ENCODE measurements at places on chromosomes 12 and 14.

DNA sequence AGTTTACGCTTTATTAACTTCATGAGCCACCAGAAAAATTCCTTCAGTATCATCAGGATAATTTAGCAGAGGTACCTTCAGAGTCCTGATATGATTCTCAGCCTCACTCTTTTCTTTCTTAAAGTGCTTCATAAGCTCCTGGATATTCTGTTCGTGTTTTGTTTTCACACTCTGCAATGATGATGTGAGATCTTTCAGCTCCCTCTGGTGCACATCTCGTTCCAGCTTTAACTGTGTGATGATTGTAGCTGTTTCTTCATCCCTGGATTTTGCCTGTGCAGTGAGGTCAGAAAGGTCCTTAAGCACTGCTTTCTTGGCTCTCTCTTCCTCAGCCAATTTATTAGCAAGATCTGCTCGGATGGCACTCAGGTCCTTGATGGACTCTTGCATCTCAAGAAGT is 156.7 kb downstream of the CEP128 start:
- H3K36me3 ChIP-seq = no peaks in the 10 kb centered on the region
- H3K4me1 ChIP-seq = no peaks in the 10 kb centered on the region
- no peak overlapping the region for H3K4me3 ChIP-seq
- H3K27ac ChIP-seq = no peak overlapping the region
- DNase-seq = no peak

GRCh38 chr12:49293056-49293956 is 1.6 kb upstream of the PRPH start:
- H3K27ac ChIP-seq = peak overlapping the region; percentile 18
- no peak overlapping the region for H3K4me3 ChIP-seq
- no peak for DNase-seq
- H3K27me3 ChIP-seq = peaks cover 30% of the 10 kb centered on the region

- H3K36me3 ChIP-seq = no peaks in the 10 kb centered on the region
- no peaks in the 10 kb centered on the region for H3K27me3 ChIP-seq
- no peak overlapping the region for H3K27ac ChIP-seq
- no peak for DNase-seq
- H3K4me1 ChIP-seq = no peaks in the 10 kb centered on the region
Measured at GRCh38 chr14:65877624-65878023, 465.1 kb downstream of the FUT8 start.

- no peak for DNase-seq
- H3K4me1 ChIP-seq = peaks cover 33% of the 10 kb centered on the region
- peaks cover 4% of the 10 kb centered on the region for H3K36me3 ChIP-seq
- H3K27me3 ChIP-seq = peaks cover 3% of the 10 kb centered on the region
Measured at GRCh38 chr12:6612247-6612646, 5.1 kb upstream of the CHD4 start.

GRCh38 chr12:63862187-63862968 is 17.9 kb downstream of the SRGAP1 start:
- no peak overlapping the region for H3K4me3 ChIP-seq
- no peak for DNase-seq
- no peaks in the 10 kb centered on the region for H3K36me3 ChIP-seq
- peaks cover 17% of the 10 kb centered on the region for H3K4me1 ChIP-seq

DNA sequence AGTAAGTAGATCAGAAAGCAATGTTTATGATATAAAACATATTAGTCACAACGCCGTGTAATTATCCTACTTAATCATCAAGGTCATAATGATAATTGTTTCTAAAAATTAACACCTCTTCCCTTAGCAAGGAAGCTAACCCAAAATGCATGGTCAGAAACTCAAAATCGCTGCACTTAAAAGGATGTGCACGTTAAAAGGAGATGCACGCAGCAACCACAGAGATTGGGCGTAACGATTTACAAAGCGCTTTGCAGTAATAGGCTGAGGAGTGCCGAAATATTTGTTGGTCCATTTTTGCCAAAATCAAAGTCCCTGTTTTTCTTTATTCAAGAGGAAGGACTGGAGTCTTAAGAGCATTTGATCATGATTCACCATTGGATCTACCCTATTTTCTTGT is 1077.2 kb downstream of the VRK1 start:
- H3K4me3 ChIP-seq = no peak overlapping the region
- H3K27ac ChIP-seq = no peak overlapping the region

- no peak overlapping the region for H3K27ac ChIP-seq
- DNase-seq = peak; percentile 60
- no peaks in the 10 kb centered on the region for H3K4me1 ChIP-seq
- no peak overlapping the region for H3K4me3 ChIP-seq
Measured at GRCh38 chr14:103542605-103543088, 13.7 kb downstream of the TRMT61A start.

DNA sequence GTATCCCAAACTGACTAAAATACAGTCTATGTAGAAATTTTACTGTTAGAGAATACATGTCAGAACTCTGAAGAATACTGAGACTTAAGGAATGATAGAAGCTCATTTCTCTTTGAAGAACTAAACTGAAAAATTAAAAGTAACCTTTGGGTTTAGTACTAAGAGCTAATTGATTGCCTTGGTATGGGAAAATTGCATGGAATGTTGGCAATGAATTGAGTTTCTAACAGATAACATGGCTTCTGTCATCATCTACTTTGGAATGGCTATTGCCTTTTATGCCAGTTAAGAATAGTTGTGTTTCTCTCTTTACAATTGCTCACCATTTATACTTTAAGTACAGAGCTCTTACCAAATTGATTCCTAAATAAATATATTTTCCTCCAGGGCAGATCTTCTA is 308.8 kb upstream of the SYT1 start:
- H3K27ac ChIP-seq = no peak overlapping the region
- no peaks in the 10 kb centered on the region for H3K36me3 ChIP-seq
- no peaks in the 10 kb centered on the region for H3K4me1 ChIP-seq
- H3K4me3 ChIP-seq = no peak overlapping the region

GRCh38 chr12:29167988-29168387 is 18.9 kb downstream of the FAR2 start:
- H3K4me1 ChIP-seq = peaks cover 78% of the 10 kb centered on the region
- no peak overlapping the region for H3K4me3 ChIP-seq
- peaks cover 37% of the 10 kb centered on the region for H3K36me3 ChIP-seq
- DNase-seq = no peak
- peaks cover 10% of the 10 kb centered on the region for H3K27me3 ChIP-seq

- no peaks in the 10 kb centered on the region for H3K27me3 ChIP-seq
- H3K4me3 ChIP-seq = no peak overlapping the region
- H3K27ac ChIP-seq = peak overlapping the region; percentile 92
- H3K36me3 ChIP-seq = no peaks in the 10 kb centered on the region
Measured at GRCh38 chr12:116153113-116153512, 124.4 kb downstream of the MED13L start.

DNA sequence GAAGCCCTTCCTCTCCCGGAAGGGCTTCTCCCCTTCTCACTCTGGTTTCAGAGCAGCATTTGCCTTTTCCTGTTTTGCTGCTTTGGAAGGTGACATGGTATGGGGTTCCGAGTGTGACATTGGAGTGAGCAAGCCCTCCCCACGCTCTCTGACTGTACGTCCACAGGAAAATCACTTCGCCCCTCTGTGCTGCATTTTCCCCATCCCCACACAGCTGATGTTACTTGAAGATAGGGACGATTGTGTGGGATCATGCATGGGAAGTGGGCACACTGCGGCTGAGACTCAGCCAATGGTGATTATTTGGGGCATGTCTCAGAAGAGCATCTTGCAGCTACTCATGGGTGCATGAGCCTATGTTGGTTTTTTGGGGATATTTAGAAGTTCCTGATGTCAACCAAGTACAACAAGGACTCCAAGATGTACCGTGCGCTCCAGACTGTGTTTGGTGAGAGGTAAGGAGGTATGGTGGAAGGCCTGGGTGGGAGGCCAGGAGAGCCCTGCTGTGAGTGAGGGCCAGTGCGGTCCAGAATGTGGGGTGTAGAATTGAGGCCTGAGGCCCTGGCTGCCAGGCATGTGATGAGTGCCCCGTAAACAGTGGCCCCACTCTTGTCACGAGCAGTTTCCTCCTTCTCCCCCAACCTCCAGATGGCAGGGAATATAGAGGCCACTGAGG is 15.1 kb downstream of the CYP46A1 start:
- peaks cover 14% of the 10 kb centered on the region for H3K36me3 ChIP-seq
- DNase-seq = no peak
- no peak overlapping the region for H3K4me3 ChIP-seq
- peaks cover 14% of the 10 kb centered on the region for H3K4me1 ChIP-seq
- H3K27ac ChIP-seq = no peak overlapping the region

DNA sequence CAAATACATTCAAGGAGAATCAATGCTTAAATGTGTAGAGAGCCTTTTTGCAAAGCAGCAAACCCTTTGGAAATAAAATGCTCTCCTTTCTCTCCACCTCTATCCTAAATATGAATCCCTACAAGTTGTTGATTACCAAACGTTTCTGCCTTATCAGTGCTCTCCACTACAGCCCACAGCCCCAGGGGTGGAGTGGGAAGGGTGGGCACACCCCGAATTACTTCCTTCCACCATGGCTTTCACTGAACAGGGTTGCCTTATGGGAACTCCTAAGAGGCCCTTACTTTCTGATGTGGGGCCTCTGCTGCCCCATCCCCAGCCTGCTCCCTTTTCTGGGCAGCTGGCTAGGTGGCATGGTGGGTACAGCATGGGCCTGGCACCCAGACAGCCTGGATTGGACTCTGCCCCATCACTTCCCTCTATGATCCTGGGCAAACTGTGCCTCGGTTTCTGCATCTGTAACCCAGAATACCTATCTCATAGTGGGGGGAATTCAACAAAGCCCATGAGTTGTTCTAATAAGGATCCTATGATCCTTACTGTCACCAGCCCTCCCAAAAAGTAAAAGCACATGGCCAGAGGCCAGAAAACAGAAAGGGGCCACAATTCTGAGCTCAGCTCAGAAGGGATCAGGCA is 16.1 kb downstream of the AK7 start:
- DNase-seq = no peak
- H3K4me1 ChIP-seq = peaks cover 13% of the 10 kb centered on the region
- peak overlapping the region; percentile 18 for H3K4me3 ChIP-seq

- H3K36me3 ChIP-seq = peaks cover 8% of the 10 kb centered on the region
- H3K27me3 ChIP-seq = peaks cover 4% of the 10 kb centered on the region
- no peak for DNase-seq
- H3K4me1 ChIP-seq = peaks cover 27% of the 10 kb centered on the region
- H3K27ac ChIP-seq = peak overlapping the region; percentile 4
Measured at GRCh38 chr12:53586745-53587144, 39.4 kb downstream of the ATF7 start.

DNA sequence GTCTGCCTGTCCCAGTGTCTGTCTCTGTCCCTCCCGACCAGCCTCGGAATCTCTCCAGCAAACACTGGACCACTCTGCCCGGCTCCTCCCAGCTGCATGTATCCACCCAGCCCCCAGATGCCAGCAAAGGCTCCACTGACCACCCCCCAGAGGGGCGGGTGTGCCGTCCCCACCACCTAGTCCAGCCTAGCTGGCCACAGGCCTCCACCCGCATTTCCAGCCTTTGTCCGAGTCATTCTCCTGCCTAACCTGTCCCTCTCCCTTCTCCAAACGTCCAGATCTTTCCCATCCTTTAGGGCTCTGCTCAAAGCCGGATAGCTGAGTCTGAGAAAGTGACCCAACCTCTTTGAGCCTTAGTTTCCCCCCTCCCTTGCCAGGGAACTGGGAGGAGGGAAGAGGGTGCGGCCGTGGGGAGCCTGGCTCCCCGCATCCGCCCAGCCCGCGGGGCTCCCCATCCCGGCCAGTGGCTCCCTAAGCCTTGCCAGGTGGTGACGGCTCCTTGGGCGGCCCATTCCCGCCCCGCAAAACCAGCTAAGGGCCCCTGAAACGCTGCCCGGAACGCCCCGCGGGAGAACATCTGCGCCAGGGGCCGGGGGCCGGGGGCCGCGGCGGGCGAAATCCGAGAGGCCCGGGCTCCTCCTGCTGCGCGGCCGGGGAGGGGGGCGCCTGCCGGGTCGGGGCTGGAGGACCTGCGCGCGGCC is 34.6 kb upstream of the ANKRD9 start:
- peaks cover 7% of the 10 kb centered on the region for H3K4me1 ChIP-seq

DNA sequence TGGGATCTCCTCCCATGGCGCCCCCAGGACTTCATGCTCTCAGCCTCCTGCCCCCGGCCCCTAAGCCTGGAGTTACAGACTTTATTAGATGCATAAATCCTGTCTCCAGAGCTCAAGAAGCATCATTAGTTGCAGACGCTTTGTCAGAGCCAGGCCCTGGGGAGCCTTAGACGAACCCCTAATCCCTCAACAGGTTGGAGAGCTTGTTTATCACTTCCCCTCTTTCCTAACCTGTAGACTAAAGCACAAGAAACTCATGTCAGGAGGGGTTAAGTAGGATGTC is 260 bp upstream of the NPFF start:
- H3K4me3 ChIP-seq = no peak overlapping the region
- peaks cover 22% of the 10 kb centered on the region for H3K27me3 ChIP-seq
- H3K4me1 ChIP-seq = peaks cover 8% of the 10 kb centered on the region
- DNase-seq = no peak

GRCh38 chr12:121989276-121990113 is 32.2 kb upstream of the BCL7A start:
- H3K27me3 ChIP-seq = peaks cover 2% of the 10 kb centered on the region
- no peaks in the 10 kb centered on the region for H3K4me1 ChIP-seq
- H3K36me3 ChIP-seq = no peaks in the 10 kb centered on the region
- no peak overlapping the region for H3K27ac ChIP-seq
- no peak overlapping the region for H3K4me3 ChIP-seq

DNA sequence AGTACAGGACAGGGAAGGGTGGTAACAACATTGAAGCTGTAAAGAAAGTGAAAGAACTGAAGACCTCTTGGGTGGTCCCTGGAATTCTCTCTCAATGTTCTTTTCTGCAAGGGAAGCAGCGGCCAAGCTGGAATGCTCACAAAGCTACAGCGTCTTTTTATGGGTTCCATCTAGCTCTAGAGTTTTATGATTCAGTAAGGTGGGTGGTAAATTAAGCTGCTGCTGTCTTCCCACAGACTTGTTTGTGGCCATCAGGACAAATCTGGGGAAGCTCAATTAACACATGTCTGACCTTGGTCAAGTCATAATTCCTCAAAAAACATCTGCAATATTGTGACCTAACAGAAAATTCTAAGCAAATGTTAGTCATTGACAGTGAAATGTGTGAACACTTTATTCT is 139.1 kb downstream of the MED13L start:
- no peak for DNase-seq
- no peaks in the 10 kb centered on the region for H3K36me3 ChIP-seq
- peaks cover 3% of the 10 kb centered on the region for H3K27me3 ChIP-seq

DNA sequence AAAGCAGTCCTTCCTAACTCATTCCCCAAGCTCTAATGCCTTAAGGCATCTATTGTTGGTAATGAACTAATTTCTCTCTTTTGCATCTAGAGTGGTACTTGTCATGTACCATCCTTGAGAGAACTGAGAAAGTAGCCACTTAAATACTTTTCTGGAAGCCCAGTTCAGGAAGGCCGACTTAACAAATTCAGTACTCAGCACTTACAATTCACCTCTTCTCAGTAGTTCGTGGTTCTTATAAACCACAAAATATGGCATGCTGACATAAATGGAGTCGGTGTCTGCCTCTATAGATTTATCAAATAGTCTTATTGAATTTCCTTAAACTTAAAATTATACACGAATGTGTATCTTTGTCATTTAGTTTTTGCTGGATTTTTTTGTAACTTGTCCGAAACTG is 9.4 kb upstream of the COCH start:
- H3K4me3 ChIP-seq = no peak overlapping the region
- no peaks in the 10 kb centered on the region for H3K27me3 ChIP-seq
- no peaks in the 10 kb centered on the region for H3K36me3 ChIP-seq
- no peak for DNase-seq

- H3K4me1 ChIP-seq = peaks cover 25% of the 10 kb centered on the region
- H3K27ac ChIP-seq = no peak overlapping the region
- H3K27me3 ChIP-seq = peaks cover 36% of the 10 kb centered on the region
Measured at GRCh38 chr12:106583242-106584103, 669 bp downstream of the RFX4 start.

GRCh38 chr14:93975791-93976476 is 436 bp downstream of the ASB2 start:
- H3K36me3 ChIP-seq = no peaks in the 10 kb centered on the region
- H3K27ac ChIP-seq = no peak overlapping the region
- no peak for DNase-seq
- H3K27me3 ChIP-seq = peaks cover 3% of the 10 kb centered on the region
- no peak overlapping the region for H3K4me3 ChIP-seq
- peaks cover 6% of the 10 kb centered on the region for H3K4me1 ChIP-seq
